ENCODE measurements at places on chromosomes 1 and 21.
A peak's percentile ranks its signal among the peaks of the same experiment; 100 is the strongest.

DNA sequence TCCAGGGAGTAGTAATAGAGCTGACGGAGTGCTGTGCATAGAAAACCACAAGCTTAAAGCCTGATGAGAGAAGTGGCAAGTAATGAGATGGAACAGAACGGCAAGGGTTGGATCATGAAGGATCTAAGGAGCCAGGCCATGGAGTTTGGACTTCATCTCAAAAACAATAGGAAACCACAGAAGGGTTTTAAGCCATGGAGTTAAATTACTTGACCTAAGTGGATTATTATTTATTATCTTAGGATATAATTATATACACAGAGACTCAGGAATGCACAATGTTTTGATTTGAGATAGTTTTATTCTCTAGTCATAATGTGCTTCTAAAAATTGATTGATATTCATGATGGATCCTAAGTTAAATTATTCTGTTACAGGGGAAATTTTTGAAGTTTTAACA is 242.4 kb downstream of the PLPP3 start:
- DNase-seq, result no peak

DNA sequence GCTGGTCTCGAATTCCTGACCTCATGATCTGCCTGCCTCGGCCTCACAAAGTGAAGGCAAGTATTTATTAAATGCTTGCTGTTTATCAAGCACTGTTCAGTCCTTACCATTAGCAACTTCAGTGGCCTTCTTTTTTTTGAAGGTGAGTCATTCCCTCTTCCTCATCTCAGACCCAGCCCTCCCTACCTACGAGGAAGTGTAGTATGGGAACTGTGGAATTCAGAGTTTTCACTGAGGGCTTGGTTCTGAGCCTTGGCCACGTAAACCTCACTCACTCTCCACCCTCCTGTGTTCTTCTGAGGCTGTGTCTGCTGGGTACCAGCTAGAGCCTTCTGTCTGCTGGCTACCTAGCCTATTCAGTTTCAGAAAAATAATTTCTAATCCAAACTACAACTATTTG is 218.3 kb upstream of the SGIP1 start:
- DNase-seq, result no peak

DNA sequence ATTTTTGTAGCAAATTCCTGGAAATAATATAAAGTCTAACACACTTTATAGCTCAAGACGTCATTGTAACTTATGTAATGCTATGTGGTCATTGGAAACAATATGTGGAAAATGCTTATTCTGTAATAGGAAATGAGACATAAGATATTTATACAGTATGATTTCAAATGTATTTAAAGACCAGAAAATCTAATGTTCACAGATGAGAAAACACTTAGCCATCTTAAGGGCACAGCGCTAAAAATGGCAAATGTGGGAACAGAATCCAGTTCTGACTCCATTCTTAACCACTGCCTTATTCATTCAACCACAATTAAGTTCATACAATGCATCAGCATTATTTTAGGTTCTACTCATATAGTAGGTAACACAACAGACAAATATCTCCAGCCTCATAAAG is 12.5 kb downstream of the CSDE1 start:
- DNase-seq, result no peak

- DNase-seq, result no peak
Measured at GRCh38 chr1:30768830-30769718, 11.5 kb upstream of the LAPTM5 start.

DNA sequence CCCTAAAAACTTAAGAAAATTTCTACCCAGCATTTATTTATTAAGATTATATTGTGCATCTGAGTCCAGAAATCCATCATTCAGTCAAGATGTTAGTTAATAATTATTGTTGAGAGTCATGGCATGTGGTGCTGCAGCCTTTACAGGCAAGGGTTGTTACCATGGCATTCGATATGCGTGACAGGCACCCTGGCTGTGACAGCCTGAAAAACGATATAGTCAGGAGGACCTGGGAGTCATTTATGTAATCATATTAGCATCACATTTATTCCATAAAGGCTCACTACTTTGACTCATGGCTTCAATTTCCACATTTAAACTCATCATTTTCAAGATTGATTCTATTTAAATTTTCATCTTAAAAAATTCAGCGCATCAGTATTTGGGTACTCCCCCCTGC is 68.0 kb downstream of the CACHD1 start:
- no peak for DNase-seq

DNA sequence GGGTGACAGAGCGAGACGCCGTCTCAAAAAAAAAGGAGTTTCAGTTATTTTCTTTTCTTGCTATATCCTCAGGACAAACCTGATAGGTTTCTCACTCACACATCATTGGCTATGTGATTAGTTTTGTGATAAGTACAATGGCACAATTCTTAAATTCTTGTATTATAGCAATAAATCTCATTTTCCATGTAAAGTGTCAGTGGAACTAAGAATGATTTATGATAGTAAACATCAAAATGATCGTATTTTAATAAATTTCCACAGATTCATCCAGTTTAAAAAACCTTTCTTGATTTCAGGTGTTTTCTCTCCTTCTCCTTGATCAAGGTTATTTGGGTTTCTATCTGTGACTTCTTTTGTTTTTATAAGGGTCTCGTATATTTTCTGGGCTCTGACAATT is 3.5 kb downstream of the DNAJC28 start:
- DNase-seq, result no peak

- no peak for DNase-seq
Measured at GRCh38 chr1:7313081-7313546, 458.0 kb upstream of the VAMP3 start.

GRCh38 chr1:69947837-69948236 is 257.5 kb downstream of the LRRC40 start:
- no peak for DNase-seq

- DNase-seq, result peak; percentile 68
Measured at GRCh38 chr1:204453141-204453772, 41.3 kb downstream of the PIK3C2B start.

DNA sequence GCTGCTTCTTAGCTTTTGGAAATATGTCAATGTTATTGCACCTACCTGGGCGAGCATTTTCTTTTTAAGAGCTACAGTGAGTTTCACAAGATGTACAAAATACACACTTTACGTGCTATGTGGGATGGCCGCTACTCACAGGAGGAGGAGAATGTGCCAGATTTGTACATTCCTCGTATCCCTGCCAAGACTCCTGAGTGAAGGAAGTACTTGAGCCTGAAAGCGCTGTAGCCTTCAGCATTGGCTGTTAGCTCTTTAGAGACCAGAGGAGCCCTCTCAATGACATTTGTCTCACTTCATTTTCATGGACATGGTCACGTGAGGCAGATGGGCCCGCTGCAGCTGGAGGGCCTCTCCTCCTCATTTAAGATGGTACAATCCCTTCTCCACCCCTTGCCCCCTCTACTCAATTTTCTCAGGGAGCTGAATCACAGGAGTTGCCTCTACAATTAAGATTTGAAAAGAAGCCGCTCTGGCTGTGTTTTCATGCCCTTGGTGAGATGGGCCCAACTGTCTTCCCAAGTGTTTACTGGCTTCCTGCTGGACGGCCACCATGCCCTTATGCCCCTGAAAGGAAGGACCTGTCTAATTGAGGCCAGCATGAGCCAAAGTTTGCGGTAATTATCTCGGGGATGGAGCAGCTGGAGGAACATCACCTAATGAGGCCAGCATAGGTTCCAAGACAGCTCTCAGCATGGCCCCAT is 442.6 kb downstream of the PRDM2 start:
- no peak for DNase-seq

GRCh38 chr1:194787001-194787400 is 1600.6 kb upstream of the B3GALT2 start:
- no peak for DNase-seq

- DNase-seq, result no peak
Measured at GRCh38 chr1:53600561-53600960, 138.4 kb downstream of the GLIS1 start.

DNA sequence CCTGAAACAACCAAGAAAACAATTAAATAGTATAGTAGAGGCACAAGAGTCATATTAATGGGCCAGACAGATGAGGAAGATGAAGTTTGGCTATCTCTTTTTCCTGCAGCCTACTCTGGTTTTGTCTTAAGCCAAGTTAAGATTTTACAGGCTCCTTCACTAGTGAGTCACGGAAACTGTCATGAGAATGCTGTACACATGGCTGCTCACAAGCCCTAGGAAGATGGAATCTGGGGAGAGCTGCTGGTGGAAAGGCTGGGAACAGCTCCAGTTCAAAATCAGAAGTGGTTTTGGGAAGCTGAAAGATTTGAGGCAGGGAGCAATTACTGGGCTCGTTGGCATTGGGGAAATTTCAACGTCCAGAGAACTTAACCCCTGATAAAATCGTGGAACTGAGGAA is 46.4 kb upstream of the S1PR1 start:
- no peak for DNase-seq

GRCh38 chr1:1920608-1921458 is 1.8 kb upstream of the TMEM52 start:
- no peak for DNase-seq

GRCh38 chr21:38820471-38821239 is 14.9 kb downstream of the ETS2 start:
- no peak for DNase-seq

- no peak for DNase-seq
Measured at GRCh38 chr1:180183426-180183825, 28.8 kb downstream of the QSOX1 start.

- DNase-seq, result no peak
Measured at GRCh38 chr1:185632659-185633423, 101.3 kb upstream of the HMCN1 start.

DNA sequence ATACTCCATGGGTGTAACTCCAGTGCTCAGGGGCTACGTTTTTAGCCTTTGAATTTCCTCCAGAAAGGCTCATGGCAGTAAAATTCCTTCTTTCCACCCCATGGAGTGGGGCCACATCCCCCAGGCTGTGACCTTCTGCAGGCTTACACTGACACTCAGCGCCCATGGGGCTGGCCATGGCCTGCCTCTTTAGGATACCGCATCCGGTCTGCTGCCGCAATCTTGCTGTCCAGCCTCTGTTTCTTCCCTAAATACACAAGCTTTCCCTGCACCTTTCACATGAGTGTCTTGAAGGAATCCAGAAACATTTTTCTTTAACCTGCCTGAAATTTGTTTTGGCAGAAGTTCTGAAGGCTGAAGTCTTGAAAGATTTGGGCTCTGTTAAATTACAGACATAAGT is 170.5 kb downstream of the NTMT2 start:
- DNase-seq, result no peak

Measured in CD4-positive, alpha-beta T cell (primary cell).